ENCODE measurements at places on chromosomes 13 and 19.

DNA sequence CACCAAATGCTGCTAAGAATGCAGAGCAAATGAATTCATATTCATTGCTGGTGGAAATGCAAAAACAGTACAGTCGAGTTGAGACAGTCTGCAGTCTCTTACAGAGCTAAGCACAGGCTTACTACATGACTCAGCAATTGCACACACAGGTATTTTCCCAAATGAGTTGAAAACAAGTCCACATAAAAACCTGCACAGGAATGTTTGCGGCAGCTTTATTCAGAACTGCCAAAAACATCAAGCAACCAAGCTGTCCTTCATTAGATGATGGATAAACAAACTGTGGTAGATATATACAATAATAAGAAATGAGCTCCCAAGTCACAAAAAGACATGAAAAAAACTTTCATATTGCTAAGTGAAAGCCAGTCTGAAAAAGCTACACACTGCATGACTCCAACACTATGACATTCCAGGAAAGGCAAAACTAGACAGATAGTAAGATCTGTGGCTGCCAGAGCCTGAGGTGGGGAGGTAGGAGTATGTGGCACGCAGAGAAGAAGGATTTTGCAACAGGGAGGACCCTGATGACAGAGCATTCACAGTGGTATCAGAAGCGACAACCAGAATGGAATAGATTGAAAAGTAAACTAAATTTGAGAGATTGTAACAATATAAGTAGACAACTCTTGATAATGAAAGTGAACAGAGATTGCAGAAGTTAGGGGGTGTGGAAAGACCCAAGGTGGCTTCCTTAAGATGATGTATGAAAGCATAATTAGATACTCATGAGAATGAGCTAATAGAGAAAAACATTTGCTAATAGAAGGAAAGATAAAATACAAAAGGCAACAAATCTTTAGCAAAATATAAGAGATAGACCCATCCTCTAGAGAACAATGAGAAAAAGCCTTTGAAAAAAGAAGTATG is 52.7 kb downstream of the TSC22D1 start:
- peak; percentile 12 for DNase-seq

DNA sequence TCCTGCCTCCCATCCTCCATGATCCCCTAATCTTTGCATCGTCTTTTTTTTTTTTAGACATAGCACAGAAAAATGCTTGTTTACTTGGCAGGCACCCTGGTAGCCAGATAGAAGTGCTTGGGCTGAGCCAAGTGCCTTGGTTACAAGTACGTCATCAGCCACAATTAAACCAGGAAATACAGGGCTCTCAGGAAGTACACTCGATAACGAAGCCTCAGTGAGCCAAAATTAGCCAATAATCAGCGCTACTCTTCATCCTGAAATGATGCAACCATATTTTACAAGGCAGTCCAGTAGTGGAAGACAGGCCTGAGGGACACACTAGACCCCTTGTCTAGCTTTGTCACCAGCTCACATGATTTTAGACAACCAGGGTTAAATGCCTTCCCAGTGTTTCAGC is 194.0 kb upstream of the NBEA start:
- DNase-seq: peak; percentile 72

DNA sequence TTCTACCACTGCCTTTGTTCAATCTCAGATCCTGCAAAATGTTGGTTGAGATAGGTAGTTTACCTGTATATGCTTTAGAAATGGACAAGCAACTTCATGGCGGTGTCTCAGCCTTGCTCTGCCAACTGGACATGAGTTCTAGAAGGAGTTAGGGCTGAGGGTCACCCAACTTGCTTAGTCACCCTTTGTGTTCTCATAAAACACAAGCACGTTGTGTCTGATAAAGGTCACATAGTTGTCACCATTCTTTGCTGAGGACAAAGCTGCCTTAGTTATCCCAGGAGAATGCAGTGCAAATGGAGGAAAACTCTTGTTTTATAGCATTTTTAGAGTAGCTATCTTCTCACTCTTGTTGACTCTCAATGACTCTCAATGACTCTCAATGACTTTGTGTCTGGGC is 218.4 kb upstream of the TMTC4 start:
- DNase-seq: no peak

DNA sequence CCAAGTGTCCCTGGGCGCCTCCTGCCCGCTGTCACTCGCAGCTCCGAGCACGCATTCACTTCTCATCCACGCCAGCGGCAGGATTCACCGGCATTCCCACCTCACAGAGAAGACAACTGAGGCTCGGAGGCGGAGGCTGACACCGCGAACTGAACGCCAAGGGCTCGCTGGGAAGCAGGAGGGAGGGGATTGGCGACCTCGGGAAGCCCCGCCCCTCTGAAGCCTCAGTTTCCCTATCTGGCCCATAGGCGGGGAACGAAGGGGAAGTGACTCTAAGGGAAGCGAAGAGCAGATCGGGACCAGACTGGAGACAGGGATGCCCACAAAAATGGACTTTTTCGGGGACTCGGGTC is 256 bp downstream of the MICOS13 start:
- no peak for DNase-seq

GRCh38 chr13:77507931-77508776 is 27.4 kb upstream of the SCEL start:
- peak; percentile 55 for DNase-seq
